SHP77 treated with DMSO at 0.1 percent for 48 hours (cell line): ENCODE measurements at places on chromosomes 3 and 15.

DNA sequence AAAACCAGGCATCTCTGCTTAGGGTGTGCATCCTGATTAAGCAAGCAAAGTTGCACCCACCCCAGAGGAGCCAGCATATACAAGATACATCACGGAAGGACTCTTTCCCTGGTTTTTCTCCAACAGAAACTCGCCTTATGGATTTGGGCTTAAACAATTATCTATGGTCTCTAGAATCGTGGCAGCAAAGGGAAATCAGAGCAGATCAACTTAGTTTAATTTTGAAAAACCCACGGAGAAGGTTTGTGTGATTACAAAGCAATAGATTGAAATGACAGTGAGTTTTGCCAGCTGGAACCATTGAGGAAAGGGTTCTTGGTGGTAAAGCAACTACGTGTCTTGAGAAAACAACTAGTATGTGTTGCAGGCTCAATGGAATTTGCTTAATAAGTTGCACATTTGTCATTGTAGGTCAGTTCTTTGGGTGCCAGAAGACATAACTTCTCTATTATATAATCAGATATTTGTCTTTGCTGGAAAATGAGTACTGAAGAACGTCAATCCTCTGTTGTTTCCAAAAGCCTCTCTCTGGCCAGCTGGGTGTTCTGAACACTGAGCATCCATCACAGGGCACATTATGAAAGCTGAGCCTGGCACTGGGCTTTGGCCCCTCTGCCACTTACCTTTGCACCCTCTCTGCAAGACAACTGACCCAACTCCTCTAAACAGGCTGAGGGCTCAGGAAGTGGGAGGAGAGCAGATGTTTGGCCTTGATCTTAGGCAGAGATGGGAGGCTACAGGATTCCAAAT, 75.7 kb upstream of the FBN1 start:
- DNase-seq: no peak

DNA sequence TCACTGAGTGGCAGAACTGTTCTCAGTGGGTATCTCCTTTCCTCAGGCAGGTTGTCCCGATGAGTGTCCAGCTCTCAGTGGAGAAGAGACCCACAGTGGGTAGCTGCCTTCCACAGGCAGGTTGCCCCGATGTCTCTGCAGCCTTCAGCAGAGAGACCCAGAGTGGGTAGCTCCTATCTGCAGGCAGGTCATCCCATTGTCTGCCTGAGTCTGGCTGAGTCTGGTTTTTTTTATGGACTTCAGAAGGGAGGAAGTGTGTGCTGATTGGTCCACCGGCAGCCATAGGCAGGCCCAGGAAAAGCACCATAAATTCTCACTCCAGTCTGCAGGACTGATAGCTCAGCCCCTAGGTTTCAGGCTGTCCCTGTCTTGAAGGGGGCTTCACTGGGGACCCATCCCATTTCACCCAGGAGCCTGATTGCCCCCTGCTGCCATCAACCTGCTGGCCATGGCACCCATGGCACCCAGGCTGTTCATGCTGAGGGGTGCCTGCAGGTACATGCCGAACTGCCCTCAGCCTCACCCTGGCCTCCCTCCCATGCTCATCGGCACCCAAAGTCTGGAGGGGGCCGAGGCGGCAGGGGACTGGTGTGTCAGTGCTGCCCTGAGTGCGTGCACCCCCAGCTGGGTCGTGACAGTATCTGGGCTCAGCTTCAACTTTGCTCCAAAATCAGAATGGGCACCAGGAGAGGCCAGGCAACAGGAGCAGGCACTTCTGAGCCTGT, 3.6 kb upstream of the LIMD1 start:
- no peak for DNase-seq

- DNase-seq: no peak
These were observed 34.0 kb downstream of the B3GALNT1 start for GRCh38 chr3:161070980-161071663.

DNA sequence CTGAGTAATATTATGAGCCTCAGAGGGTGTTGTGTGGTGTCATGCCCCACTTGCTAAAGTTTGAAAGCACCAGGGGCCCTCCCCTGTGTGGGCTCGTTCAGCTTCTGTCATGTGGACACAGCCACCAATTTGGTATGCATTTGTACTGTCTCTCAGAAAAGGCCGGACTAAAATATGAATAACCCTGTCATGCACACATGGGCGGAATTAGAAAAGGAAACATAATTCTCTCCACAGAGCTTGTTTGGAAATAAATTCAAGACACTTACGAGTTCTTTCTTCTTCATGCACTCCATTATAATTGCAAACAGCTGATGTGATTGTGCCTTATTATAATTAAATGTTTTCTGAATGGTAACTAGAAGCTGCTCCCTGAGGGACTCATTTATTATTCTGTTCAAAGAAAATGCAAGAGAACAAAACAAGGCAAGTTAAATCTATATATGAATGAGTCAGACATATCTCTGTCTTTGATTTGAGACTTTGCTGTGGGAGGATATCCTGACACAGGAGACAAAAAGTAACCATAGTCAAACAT, 39.1 kb downstream of the TRPM1 start:
- no peak for DNase-seq

DNA sequence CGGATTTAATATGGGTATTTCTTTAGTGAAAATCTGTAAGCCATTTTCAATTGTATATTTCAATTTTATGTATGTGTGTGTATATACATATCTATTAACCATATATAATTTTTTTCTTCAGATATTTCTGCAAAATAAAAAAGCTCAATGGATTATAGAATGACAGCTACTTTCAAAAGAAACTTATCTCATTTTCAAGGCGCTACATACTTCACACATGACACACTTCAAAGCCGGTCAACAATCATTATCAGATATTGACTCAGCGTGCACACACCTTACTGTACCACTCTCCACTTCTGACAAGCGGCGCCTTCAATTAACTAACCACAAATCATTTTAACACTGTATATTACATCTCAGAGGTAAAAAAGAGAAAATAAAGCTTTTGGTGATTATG, 39.6 kb downstream of the ATP13A3 start:
- no peak for DNase-seq

GRCh38 chr3:46866032-46866595, 2.9 kb upstream of the MYL3 start:
- no peak for DNase-seq

DNA sequence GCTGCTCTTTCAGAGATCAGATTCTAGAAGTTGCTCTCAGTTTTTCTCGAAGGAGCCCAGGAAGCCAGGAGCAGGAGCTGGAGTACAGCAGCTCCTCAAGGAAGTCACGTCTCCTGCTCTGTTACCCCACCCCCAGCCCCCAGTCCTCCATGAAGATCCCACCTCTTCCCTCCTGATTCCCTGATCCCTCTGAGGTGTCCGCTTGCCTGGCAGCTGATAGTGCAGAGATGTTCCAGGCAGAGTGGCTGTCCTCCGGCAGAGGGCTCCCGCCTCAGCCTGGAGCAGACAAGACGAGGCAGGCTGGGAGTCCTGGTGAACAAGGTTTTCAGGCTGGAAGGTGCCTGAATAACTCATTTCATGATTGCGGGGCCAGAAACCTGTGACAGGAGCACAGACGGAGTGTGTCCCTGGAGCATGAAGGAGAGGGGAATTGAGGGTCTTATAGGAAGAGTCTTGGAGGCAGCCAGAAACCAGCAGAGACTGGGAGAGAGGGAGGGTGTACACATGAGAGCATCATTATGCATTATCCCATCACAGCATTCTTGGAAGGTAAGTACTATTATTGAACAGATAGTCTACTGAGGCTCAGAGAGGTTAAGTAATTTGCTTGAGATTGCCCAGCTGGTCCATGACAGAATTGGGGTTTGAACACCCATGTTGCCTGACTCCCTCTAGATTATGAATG, 1.2 kb downstream of the HRH1 start:
- DNase-seq: no peak

- no peak for DNase-seq
These were observed 4.4 kb downstream of the CMTM6 start for GRCh38 chr3:32498252-32498651.

- no peak for DNase-seq
These were observed 48.9 kb downstream of the TLE3 start for GRCh38 chr15:70048578-70049514.

DNA sequence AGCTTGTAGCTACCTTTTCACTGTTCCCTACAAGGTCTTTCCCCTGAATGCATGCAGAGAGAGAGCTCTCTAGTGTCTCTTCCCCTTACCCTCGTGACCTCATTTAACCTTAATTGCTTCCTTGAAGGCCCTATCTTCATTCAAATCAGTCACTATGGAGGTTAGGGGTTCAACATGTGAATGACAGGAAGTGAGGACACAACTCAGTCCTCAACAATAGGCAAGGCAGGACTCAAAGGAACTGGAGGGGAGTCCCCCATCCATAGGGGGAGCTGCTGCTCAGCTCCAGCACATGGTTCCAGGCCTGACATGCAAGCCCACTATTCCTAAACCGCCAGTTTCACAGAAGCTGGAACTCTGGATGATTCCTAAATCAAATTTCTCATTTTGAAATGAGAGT, 33.8 kb upstream of the GYG1 start:
- DNase-seq: peak; percentile 28

DNA sequence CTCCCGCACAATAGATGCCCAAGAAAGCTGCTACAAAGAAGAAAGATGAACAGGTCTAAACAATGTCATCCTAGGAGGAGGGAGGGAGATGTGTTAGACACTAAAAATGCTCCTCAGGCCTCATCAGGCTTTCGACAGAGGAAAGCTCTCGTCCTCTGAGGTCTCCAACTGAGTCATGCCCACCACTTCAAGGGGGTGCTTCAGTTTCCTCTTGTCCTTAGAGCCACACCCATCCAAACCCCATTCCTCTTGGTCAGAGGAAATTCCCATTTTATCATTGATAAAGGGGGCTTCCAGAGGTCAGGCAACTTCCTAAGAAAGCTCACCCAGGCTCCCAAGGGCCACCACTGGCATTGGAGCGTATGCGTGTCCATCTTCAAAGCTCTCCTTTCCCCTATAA, 50.1 kb downstream of the HEG1 start:
- DNase-seq: no peak

GRCh38 chr3:16700651-16701050, 95.4 kb upstream of the DAZL start:
- no peak for DNase-seq

DNA sequence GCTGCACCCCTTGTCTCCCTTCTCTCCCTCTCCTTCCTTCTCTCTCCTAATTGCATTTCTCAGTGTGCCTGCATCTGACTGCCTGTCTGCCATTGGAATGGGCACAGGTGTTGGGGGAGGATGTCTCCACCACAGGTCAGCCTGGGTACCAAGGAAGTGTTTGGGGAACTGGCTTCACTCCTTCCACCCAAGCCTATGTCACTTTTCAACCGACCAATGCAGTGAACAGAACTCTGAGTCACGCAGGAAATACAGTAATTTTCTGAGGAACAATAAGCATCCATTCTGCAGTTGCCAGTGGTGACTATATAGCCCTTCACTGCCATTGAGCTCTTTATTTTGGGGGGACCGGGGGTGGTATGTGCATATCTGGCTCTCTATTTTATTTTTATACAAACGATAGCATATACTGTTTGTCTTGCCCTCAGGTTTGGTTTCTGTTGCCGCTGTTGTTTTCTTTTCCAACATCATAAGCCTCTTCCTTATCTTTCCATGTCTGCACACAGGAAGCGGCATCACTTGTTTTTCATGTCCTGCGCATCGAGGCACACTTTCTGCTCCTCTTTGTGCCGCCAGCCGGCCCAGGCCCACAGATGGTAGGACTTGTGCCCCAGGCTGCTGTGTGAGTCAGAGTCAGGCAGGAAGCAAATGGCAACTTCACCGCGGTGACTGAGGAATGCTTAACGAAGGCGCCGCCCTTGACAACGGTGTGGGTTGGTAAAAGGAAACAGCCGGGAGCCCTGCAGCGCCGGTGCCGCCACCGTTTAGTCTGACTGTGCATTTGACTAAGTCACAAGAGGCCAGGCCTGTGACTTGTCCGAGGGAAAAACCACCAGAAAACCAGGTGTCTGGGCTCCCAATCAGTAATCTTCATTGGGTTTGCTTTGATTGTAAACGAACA, 21.1 kb upstream of the CDCP1 start:
- peak; percentile 45 for DNase-seq

DNA sequence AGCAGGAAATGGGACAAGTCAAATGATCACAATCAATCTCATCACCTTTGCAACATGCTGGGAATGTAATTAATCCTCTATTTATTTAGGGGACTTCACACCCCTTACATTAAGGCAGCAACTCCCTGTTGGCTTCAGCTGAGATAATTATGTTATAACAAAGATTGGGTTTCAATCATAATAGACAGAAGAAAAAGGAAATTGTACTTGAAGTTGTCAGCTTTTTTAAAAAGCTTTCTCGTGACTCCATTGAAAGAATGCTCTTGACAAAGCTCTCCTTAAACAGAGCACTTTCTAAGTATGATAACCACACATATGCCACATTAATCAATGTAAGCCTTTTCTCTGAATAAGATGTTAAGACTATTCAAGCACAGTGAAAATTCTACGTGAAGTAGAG, 65.7 kb downstream of the SHQ1 start:
- DNase-seq: no peak

DNA sequence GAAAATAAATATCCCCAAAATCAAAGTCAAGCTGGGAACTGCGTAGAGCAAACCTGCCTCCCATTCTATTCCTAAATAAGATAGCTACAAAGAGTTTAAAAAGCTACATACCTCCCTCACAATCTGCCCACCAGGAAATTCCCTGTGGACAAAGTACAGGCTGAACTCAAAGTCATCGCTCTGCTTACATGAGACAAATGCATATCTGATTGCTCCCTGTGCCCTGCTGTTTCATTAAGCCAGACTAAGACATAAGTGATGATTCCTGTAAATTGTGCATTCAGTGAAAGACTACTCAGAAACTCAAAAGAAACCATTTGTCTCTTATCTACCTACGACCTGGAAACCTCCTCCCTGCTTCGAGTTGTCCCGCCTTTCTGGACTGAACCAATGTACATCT, 28.5 kb upstream of the EIF4A2 start:
- DNase-seq: no peak

DNA sequence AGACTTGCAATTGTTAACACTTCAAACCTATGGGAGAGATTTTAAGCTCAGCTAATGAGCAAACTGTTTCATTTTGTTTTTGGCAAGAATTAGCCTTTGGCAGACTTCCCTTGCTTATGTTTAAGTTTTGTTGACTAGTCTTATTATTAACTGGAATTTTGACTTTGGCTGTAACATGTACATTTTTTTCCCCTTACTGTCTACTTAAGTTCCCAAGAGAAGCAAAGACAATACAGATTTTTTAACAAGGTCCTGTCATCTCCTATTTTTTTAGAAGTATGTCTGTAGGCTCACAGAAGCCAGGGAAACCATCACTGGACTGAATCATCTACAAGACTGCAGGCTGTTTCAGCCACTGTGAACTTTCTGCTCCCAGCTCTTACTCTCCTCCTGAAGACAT, 74.3 kb downstream of the DGKG start:
- DNase-seq: no peak

- no peak for DNase-seq
These were observed 16.1 kb upstream of the RAD54L2 start for GRCh38 chr3:51522273-51522962.

DNA sequence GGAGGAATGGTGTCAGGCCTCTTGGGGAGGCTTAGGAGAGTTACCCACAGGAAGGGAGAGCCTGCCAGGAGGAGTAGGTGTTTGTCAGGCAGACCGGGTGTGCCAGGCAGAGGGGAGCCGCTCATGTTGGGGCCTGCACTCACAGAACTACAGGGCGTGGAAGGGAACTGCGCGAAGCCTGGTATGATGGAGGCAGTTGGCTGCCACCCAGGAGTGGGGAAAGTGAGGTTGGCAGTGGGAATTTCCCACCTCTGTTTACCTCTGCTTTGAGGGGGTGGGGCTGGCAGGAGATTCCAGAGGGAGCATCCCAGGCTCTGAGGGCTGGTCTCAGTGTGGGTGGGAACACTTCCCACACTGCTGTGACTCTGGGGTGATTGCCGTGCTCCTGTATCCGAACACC, 99.9 kb downstream of the SLCO3A1 start:
- no peak for DNase-seq
